DMS 273 treated with DMSO at 0.1 percent for 48 hours (cell line): ENCODE measurements at places on chromosomes 2 and 18.

GRCh38 chr2:231276987-231277386, 78.6 kb downstream of the ARMC9 start:
- DNase-seq = no peak

DNA sequence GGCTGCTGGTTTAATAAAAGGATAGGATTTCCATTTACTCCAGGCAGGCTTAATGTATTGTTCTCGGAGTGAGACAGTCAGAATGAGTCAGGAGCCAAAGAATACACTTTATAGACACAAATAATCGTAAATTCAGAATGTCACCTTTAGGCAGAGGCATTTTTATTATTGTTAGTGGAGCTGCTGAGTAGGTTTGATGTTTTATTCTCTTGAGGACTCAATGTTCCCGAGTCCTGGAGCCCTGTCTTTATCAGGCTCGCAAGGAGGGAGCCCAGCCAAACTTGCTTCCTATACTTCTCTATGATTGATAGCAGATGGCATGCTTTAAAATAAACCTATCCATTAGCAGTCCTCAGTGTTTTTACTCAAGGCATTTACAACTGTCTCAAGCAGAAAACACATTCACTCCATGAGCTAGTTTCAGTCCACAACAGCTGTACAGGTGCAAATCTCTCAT, 492.3 kb upstream of the ZEB2 start:
- DNase-seq = no peak

GRCh38 chr2:3423492-3424170, 44.1 kb downstream of the TRAPPC12 start:
- no peak for DNase-seq

- DNase-seq = no peak
These were observed 14.6 kb downstream of the RAB31 start for GRCh38 chr18:9722691-9723090.

GRCh38 chr2:20444101-20444992, 2.5 kb upstream of the RHOB start:
- no peak for DNase-seq

GRCh38 chr2:174108579-174108978, 139.8 kb downstream of the OLA1 start:
- DNase-seq = no peak

DNA sequence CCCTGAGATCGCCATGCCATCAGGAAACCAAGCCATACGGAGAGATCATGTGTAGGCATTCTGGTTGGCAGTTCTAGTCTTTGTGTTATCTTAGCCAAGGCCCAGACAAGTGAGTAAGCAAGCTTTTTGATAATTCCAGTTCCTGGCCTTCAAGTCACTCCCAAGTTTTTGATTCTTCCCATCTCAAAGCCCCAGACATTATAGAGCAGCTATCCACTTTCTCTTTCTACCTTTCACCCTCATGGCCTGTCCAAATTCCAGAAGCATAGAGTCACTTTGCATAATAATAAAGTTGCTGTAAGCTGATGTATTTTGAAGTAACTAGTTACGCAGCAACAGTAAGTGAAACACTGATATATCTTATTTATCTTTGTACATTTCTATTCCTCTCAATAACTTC, 26.8 kb upstream of the IL1RL1 start:
- no peak for DNase-seq

- no peak for DNase-seq
These were observed 28.8 kb upstream of the WDR75 start for GRCh38 chr2:189412330-189412953.

DNA sequence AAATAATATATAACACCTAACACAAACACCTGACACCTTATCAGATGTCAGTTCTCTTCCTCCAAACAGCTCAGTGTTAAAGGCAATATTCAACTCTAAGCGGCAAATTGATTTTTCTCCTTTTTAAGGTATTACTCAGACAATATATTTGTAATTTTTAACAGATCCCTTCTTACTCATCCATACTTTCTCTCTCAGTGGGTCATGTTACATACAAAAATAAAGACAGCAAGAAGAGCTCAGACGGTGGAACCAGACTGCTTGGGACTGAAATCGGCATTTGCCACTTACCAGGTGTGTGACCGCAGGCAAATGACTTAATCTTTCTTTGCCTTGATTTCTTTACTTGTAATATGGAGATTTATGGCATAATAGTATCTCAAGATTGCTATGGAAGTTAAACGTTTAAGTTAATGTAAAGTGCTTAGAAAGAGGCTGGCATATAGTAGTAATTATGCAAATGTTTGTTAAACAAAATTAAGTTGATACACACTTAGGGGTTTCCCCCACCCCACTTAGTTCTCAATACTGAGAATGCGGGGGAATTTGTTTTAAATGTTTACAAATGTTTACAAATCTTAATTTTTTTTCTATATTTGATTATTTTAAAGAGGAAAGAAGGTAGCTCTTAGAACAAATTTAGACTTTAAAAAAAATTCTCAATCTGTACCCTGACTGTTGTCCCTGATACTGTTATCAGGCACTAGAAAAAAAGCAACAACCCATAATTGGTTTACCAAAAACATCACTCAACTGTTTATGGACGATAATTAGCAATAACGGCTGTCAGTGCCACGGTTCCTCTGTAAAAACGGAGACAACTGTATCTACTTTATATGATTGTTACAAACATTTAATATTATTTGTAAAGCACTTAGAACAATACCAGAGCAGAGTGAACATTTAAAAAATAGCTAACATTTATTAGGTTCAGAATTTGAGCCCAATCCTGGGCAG, 25.6 kb downstream of the MAP3K2 start:
- no peak for DNase-seq

DNA sequence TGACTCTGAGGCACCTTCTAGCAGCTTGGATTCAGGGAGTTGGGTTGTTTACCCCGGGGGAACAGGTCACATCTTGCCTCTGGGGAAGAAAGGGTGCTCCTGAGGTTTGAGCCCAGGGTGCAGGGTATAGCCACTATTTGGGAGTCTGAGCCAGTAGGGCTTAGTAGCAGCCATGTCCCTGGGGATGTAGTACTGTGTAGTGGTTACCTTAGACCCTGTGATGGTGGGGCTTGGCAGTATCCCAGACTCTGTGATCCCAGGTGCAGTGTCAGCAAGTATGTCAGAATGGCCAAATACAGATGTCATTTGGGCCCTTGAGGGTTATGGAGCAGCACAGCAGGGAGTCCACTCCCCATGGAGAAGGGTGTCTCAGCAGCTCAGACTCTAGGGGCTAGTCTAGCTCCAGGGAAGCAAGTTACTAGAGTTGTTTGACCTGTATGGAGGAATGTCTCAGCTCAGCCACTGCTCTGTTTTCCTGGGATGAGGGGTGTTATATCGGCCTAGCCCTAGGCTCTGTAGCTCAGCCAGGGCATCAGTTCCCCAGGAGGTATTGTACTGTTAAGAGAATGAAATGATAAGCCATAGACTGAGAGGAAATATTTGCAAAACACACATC, 151.3 kb downstream of the UBR3 start:
- DNase-seq = no peak

- DNase-seq = no peak
These were observed 31.1 kb downstream of the TOGARAM2 start for GRCh38 chr2:29012211-29012681.

DNA sequence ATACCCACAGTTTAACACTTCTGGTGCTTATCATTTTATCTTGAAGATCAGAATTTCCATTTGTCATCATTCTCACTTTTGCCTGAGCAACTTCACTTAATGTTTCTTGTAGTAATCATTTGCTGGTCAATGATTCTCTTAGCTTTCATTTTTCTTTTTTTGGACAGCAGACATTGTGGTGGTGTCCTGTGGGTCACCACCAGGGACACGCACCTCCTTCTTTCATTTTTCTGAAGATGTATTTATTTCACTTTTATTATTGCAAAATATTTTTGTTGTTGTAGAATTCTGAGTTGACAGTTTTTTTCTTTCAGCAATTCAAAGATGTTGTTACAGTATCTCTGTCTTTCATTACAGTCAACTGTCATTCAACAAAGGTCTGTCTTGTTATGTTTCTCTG, 84.3 kb downstream of the FAM168B start:
- DNase-seq = no peak

- no peak for DNase-seq
These were observed 784.8 kb upstream of the CDH2 start for GRCh38 chr18:28961669-28962228.

DNA sequence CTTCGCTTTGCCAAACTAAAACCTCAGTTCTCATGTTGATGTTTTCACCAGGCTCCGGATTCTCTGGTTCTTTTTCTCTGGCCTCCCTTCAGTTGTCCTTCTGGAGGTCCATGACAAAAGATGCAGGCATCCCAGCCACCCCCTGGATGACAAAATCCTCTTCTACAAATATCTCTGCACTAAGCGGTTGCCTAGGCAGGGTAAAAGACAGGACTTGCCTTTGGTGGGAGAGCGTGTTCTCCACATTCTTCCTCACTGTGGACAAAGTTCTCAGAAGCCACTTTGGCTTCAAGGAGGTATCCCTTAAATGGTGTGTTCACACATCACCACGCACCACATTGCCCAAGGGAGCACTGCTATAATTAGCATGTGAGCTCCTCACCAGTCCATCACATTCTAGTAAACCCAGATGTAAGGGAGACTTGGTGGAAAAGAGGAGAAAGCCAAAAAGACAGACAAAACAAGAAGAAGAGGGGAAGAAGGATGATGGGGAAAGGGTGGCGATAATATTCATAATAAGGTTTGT, 23.6 kb upstream of the MRPL33 start:
- DNase-seq = no peak

- DNase-seq = no peak
These were observed 126.6 kb downstream of the VAPA start for GRCh38 chr18:10040287-10041011.

- no peak for DNase-seq
These were observed 19.2 kb downstream of the ASAP2 start for GRCh38 chr2:9225806-9226205.
